Osteocyte (in vitro differentiated cells): ENCODE measurements at places on chromosomes 2 and 18.

DNA sequence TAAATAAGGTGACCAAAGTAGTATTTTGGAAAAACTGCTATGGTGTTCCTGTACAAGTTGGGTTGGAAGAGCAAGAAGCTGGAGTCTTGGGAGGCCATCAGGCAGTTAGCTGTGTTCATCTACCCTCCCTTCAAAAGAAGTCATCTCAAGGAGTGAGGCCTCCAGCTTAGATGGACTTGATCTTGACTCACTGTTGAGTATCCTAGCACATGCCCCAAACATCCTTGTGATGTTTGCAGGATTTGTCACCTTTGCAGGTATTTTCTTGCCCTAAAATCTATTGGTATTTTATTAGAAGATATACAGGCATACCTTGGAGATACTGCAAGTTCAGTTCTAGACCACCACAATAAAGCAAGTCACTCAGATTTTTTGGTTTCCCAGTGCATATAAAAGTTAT is 30.2 kb downstream of the RNMT start:
- no peak for DNase-seq

DNA sequence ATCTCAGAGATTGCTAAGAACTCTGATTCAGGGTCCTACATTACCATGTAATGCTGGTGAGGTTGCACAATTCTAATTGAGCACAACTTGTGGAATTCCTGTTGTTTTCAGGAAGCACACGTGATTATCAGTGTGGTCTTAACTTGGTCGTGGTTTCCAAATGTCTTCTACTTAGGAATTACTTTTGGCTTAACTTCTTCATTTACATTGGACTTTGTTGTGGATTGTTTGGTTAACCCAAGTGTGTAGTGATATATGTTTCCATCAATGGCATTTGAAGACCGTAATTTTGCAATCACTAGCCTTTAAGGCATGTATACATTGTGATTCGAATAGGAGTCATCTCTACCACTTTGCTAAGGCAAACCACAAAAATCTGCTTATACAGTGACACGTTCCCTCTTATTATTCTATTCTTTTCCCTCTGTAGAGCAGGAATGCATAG is 373.3 kb downstream of the IRS1 start:
- no peak for DNase-seq

DNA sequence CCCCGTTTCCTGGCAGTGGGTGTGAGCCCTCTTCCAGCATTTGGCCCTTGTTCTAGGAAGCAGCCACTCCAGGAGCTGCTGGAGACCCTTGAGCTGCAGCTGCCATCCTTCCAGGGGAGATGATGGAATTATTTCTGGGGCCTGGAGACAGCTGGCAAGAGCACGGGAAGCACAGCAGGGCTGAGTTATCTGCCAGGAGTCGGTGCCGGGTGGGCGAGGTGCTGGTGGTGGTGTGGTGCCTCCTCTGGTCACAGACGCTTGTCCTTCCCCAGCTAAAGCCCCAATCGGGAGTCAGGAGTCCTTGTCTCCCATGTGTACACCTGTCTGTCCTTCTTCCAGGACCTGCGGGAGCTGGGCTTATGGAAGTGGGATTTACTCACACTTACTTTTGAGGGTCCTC is 36.0 kb downstream of the DPYSL5 start:
- DNase-seq, result peak; percentile 80

DNA sequence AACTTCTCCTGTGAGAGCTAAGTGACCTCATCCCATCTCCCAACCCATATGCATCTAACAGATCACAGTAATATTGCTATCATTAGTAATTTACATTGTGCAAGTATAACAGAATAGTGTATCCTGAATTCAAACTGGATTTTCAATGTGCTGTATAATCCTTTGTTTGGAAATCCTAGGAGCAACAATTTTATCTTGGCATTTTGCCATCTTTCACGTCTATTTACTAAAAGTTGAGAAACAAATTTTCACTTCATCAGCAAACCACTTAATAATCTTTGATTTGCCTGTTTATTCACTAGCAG is 3.8 kb downstream of the HNRNPLL start:
- DNase-seq, result no peak

GRCh38 chr2:99112617-99113016 is 28.9 kb upstream of the C2orf15 start:
- no peak for DNase-seq

GRCh38 chr2:168422584-168422983 is 33.5 kb upstream of the CERS6 start:
- no peak for DNase-seq

- DNase-seq, result no peak
Observed at GRCh38 chr2:117943013-117943672, 70.7 kb downstream of the CCDC93 start.

GRCh38 chr2:219252084-219252483 is 959 bp upstream of the TUBA4B start:
- DNase-seq, result no peak

DNA sequence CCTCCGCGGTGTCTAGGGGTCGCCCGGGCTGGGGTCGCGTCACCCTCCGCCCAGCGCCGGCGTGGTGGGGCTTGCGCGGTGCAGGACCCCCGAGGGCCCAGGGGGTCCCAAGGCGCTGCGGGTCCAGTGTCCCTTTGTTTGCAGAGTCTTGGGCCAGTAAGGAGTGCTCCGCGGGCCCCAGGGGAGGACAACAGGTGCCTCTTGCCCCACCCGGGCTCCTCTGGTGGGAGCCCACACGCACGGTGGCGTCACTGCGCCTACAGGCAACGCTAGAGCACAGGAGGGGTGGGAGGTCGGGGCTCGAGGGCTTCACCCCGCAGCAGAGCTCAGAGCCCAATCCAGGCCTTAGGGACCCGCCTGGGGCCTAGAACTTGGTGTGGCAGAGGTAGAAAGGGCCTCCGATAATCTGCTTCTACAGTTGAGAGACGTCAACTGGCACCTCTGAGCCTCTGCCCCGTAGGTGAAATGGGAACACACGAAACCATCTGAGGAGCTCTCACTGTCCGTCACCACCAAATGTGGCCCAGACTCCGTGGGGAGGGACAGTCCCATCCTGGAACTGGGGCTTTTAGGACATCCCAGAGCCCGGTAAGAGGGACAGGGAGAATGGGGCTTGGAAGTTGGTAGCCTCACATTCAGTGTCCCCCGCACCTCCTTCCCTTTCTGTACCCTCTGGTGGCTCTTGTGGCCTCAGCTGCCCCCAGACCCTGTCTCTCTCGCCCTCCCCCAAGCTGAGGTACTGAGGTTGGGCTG is 1.4 kb downstream of the ARID5A start:
- no peak for DNase-seq

GRCh38 chr2:85778646-85779379 is 25.0 kb downstream of the ATOH8 start:
- DNase-seq, result no peak

GRCh38 chr2:218047536-218048225 is 21.4 kb upstream of the RUFY4 start:
- DNase-seq, result no peak

GRCh38 chr2:176174824-176175708 is 13.4 kb upstream of the HOXD1 start:
- no peak for DNase-seq
